RWPE1 (cell line): ENCODE measurements at places on chromosomes 7 and 10.
A peak's percentile ranks its signal among the peaks of the same experiment; 100 is the strongest.

- no peak for DNase-seq
Observed at GRCh38 chr7:51647486-51647885, 330.9 kb upstream of the COBL start.

- DNase-seq: peak; percentile 80
Observed at GRCh38 chr10:58334817-58335305, at the start of gene UBE2D1. Gene UBE2D1, plus strand, starts transcription at chr10:58335006. Its CDS starts 196 bp downstream, at chr10:58335202.

- no peak for DNase-seq
Observed at GRCh38 chr10:60777696-60778213, 523 bp upstream of the CDK1 start.

- DNase-seq: no peak
Observed at GRCh38 chr10:47264797-47265281, 35.2 kb upstream of the GDF10 start.

- peak; percentile 69 for DNase-seq
Observed at GRCh38 chr10:29646238-29646902, 11.6 kb upstream of the SVIL start.

- DNase-seq: peak; percentile 33
Observed at GRCh38 chr7:74173491-74173865, 678 bp upstream of the EIF4H start.

DNA sequence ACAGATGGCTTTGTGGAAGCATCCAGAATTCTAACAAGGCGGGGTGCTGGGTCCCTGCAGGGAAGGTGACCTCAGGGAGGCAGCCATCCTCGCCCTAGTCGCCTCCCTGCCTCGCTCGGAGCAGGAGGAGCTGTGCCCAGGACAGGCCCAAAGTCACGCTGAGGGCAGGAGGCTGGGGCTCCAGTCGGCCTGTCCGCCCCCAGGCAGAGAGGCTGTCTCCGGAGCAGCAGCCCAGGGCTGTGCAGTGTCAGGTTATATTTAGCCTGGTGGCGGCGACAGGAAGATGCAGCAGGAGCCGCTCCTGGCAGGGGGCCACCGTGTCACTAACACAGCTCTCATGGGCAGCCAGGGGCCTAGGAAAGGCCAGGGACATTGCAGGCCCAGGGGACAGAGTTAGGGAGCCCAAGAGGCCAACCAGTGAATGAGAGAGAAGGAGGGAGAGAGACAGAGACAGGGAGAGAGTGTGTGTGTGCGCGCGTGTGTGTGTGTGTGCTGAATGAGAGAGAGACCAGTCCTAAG lies 13.5 kb downstream of the KCNH2 start:
- no peak for DNase-seq

GRCh38 chr10:119136084-119136483 lies 29.4 kb downstream of the SFXN4 start:
- DNase-seq: no peak

- DNase-seq: peak; percentile 18
Observed at GRCh38 chr7:33905389-33906032, at the start of gene BMPER. Gene BMPER, plus strand, starts transcription at chr7:33905539. Its CDS starts 75 bp downstream, at chr7:33905614.

DNA sequence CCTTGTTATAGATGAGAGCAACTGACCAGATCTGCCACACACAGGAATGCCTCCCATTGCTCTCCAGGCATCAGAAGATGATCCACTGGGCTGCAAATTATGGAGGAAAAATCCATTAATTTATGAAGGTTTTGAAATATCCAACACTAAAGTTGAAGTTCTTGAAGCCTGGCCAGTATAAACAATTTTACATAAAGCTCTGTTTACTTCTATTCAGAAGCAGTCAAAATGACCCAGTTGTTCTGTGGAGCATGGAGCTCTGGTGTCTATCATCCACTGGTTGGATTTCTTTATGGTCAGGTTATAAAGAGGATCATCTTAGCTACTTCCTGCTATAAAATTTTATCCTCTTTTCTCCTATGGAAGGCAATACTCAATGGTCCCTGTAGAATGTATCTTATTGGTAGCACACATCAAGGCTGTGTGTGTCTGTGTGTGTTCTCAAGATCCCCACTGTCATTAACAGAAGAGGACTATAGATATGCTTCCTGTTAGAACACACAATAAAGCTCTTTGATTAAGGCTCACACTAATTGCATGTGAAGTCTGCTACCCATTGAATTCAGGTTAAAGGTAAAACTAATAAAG lies 747.4 kb downstream of the SUGCT start:
- no peak for DNase-seq

- no peak for DNase-seq
Observed at GRCh38 chr10:116138897-116139296, 134.1 kb downstream of the GFRA1 start.

DNA sequence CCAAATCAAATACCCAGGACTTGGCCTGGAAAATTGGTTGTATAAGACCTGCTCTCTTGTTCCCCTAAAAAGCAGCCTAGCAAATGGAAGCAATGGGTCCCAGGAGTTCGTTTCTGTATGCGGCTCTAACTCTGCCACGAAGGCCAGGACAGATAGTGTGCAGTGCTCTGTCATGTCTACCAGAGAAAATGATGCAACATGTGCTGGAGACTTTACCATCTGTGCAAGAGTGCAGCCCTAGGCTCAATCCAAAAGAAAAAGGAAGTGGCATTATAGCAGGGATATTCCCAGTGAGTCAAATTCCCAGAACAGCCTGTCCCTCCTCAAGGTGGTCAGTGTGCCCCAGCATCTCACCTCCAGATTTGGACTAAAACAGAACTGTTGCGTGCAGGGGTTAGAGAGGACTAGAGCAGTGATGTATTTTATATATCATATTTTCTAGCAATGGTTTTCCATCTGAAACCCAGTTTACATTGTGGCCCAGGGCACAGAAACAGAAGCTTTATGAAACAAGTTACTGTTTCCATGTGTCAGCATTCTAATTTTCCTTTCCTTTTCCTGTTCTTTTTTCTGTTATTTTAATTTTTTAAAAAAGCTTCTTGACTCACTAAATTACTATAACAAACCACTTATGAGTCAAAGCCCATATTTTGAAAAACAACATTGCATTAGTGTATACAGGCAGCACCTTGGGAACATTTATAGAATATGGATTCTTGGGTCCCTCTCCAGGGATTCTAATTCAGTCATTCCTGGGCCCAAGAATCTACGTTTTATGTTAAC lies 311.2 kb downstream of the RNLS start:
- no peak for DNase-seq

- no peak for DNase-seq
Observed at GRCh38 chr10:21509341-21510240, 15.9 kb downstream of the SKIDA1 start.

DNA sequence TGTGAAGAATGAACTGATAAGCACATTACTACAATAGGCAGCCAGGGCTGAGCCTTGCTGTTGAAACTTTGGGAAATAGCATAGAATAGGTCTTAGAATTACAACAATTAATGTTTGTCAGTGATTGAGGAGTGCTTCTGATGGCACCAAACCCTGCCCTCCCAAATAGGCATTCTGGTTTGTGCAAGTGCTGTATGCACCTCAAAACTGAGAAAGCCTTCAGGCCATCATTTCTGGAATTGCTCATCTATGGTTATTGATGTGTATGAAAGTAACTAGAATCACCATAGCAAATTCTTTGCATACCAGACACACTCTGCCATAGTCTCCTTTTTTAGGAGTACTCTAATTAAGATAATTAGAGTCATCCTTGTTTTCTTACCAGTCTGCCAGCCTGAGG lies 585.0 kb upstream of the MBL2 start:
- DNase-seq: no peak

GRCh38 chr7:128879939-128880746 lies 17.5 kb downstream of the ATP6V1F start:
- DNase-seq: peak; percentile 55

- DNase-seq: no peak
Observed at GRCh38 chr7:151783958-151784575, 92.8 kb downstream of the PRKAG2 start.

GRCh38 chr7:32217341-32218153 lies 147.3 kb upstream of the PDE1C start:
- DNase-seq: no peak

- no peak for DNase-seq
Observed at GRCh38 chr7:47492716-47493325, 89.1 kb downstream of the TNS3 start.

GRCh38 chr7:30886608-30887011 lies 25.0 kb upstream of the AQP1 start:
- DNase-seq: no peak

GRCh38 chr10:17782921-17783665 lies 26.1 kb upstream of the MRC1 start:
- peak; percentile 81 for DNase-seq

GRCh38 chr10:50367732-50368131 lies 116.4 kb upstream of the ASAH2 start:
- DNase-seq: no peak

DNA sequence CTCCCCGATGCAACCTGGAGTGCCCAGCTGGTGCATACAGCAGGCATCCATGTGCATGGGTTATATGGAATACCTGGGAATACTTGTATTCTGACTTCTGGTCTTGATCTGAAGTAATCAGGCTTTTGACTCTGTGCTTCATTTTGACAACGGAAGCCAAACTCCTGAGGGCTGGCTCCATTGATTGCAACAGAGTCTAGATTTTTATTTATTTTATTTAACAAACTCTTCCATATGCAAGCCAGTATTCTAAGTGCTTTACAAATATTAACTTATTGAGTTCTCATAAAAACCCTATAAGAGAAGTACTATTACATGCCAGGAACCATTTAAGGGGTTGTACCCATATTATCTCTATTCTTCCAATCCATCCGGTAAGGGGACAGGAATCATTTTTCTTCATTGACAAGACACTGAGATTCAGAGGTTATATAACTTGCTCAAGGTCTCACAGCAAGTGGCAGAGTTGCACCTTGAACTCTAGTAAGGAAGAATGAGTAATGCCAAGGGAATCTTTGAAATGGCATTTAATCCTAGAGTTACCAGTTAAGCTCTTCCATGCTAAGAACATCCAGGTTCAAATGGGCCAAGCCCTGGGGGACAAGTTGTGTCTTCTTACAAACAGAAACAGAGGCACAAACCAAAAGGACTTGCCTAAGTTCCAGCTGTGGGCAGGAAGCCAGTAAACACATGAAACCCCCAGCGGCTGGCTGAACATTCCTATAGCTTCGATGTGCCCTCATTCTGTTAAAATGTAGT lies 241.0 kb downstream of the WDR11 start:
- peak; percentile 66 for DNase-seq

GRCh38 chr10:90461437-90462155 lies 396.2 kb downstream of the HTR7 start:
- DNase-seq: no peak

GRCh38 chr7:155685070-155685790 lies 40.8 kb downstream of the RBM33 start:
- DNase-seq: no peak

DNA sequence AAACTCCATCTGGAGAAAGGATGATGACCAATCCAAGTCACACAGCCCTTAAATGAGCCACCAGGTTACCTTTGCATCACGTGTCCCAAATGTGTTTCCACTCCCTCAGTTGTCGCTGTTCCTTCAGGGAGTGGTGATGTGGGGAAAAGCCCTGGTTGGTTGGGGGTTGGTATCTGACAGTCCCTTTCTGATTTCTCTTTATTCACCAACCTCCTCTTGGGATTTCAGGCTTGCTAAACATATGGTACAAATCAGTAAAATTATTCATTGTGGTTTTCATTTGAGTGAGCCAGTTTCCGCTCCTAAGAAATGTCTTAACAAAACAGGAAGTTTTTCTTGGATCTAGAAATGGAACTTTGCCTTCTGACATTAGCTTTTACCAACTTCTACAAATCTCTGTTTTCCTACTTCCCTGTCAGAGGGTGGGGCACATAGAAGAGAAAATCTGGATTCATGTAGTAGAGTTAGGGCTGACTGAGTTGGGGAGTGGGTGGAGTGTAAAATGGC lies 40.0 kb upstream of the KMT2E start:
- no peak for DNase-seq

DNA sequence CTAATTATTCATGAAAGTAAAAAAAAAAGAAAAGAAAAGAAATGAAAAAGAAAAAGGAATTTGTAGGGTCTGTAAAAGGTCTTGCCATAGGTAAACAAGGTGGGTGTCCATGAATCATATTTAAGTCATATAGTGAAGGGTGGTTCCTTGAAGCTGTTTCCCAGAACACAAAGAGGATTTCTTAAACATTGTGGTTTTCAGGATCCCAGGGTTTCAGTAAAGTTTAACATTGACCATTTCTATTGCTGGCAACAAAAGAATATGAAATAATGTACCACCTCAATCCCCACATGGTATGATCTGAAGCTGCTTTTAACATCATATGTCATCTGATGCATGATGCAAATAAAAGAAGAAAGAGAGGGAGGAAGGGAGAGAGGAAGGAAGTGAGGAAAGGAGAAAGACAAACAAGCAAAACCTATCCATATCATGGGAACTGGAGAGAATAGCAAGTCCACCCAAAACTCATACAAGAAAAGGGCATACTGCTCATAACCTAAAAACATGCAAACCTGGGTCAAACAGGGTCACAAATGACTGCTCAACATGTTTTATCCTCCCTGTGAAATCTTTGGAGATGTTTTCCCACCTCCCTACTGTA lies 663.5 kb downstream of the SORCS1 start:
- no peak for DNase-seq

GRCh38 chr7:55570939-55571338 lies 1.4 kb downstream of the VOPP1 start:
- peak; percentile 85 for DNase-seq

DNA sequence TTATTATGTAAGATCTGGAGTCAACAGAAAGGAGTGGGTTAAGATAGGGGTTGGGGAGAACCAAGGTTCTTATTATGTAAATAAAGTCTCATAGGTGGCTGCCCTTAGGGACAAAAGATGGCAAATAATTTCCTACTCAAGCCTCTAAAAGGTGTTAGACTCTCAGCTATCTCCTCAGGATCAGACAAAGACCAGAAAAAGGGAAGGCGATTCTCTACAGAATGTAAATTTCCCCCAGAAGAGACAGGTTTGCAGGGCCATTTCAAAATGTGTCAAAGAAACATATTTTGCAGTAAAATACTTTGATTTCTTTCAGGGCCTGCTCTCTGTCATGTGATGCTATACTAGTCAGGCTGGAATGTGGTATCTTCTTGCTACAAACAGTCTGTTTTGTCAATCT lies 80.3 kb downstream of the MICU1 start:
- no peak for DNase-seq

DNA sequence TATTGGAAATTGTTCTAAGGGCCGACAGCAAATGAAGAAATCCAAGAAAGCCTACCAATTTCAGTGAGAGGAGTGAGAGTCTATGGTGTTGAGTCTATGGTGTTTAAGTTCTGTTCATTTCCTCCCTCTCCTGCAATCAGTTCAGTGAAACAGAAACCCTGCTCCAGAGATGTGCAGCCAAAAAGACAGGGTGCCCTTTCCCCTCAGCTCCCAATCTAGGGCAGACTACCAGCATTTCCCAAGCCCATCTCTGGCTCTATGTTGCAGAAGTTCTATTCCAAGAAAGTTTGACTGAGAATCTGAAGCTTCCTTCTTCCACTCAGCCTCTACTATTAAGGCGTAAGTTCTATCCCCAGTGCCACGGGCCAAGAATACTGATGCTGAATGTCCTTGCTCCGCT lies 18.5 kb upstream of the ALOX5 start:
- DNase-seq: no peak

DNA sequence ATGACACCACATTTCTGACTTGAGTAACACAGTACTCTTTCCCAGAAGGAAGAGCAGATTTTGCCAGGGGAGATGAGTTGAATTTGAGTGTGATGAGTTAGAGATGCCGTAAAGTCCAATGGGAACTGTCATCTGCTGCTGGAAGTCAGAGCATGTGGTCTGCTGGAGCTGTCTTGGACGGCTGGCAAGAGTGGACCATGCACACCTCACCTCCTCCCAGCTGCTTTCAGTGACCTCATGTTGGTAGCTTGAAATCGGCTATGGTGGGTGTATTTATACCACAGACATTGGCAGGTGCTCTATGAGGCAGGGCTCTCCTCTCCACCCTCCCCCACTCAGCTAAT lies 82.3 kb downstream of the COL13A1 start:
- no peak for DNase-seq

GRCh38 chr10:71769279-71769823 lies 4.0 kb downstream of the VSIR start:
- no peak for DNase-seq
